AG04450 (cell line): ENCODE measurements at places on chromosomes 6 and 20. TPM values are rescaled to one million over a fixed set of nuclear protein-coding genes. Genes with fewer than 3 reads are reported as not detected.

DNA sequence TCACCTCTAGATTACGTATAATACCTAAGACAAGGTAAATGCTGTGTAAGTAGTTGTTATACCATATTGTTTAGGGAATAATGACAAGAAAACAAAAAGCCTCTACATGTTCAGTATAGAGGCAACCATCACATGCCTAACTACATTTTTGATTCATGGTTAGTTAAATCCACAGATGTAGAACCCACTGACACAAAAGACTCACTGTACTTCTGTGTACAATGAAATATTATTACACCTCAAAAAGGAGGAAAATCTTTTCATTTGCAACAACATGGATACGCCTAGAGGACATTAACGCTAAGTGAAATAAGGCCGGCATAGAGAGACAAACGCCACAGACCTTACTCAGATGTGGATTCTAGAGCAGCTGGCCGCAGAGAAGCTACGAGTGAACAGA, 50.5 kb downstream of the NINL start:
- no peak for DNase-seq

DNA sequence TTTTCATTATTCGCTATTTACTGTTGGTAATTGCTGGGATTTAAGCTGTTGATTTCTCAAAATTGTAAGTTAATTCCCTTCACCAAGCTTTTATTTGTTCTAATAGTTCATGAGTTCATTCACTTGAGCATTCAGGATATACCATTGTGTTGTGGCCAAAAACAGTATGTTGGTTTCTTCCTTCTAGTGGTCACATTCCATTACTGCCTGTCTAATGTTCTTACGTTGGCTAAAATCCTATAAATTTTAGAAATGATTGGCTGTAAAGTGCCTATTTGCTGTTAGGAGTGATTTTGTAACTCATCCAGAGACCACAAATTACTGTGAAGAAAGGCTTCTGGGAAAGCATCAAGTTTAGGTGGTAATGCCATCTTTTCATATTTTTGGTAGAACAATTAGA, 76.3 kb downstream of the FARS2 start:
- DNase-seq, result no peak

SNHG17 gene
- 14.4 and 18.5 TPM in 2 replicates for polyA plus RNA-seq

DNA sequence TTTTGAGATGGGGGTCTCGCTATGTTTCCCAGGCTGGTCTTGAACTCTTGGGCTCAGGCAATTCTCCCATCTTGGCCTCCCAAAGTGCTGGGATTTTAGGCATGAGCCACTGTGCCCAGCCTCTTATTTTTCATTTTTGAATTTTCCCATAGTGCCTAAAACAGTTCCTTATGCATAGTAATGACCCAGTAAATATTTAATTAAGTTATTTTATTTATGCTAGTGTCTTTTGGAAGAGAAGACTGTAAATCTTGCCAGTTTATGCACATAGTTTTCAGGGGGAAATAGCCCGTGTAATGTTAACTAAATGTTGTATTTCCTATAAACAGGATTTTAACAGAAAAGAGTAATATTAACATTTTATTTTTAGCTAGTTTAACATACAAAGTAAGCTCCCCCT, 60.3 kb downstream of the AFG1L start:
- DNase-seq, result no peak

PCED1A gene
- 17.5 and 19.7 TPM in 2 replicates for polyA plus RNA-seq

- no peak for DNase-seq
These were observed 13.9 kb upstream of the TSHZ2 start for GRCh38 chr20:52958211-52958610.

DNA sequence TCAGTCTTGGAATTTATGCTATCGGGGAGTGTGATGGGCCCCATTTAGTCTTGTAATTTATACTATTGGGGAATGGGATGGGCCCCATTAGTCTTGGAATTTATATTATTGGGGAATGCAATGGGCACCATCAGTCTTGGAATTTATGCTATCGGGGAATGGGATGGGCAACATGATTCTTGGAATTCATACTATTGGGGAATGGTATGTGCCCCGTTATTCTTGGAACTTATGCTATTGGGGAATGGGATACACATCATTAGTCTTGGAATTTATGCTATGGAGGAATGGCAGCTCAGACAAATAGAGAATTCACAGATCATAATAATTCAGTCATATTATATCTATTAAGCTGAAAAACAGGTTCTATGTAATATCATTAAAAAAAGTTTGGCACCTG, 300.3 kb downstream of the SMOC2 start:
- DNase-seq, result no peak

SMPDL3A gene
- polyA plus RNA-seq, result 84.4 and 105 TPM in 2 replicates

DNA sequence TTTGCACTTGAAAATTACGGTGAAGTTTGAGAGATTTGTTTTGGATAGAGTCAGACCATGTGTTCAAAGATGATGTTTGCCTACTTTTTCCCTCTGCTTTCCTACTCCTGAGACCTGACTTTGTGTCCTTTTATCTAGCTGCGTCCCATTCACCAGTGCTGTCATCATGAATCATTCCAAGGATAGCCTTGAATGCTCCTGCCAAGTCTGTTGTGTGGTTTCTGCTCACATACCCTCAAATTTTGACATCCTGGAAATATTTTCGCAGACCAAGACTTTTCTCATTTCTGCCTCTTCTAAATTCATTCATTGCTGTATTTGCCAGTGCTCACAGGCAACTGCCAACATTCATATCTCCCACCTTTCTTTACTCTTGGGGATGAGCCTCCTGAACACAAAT, 175.9 kb upstream of the SCGN start:
- DNase-seq, result no peak

GABBR1 gene
- 14.6 and 16.5 TPM in 2 replicates for polyA plus RNA-seq

- DNase-seq, result no peak
These were observed 666 bp downstream of the TPD52L1 start for GRCh38 chr6:125154118-125154760.

GRCh38 chr6:157322792-157323254, 496 bp downstream of the TMEM242 start:
- no peak for DNase-seq

DNA sequence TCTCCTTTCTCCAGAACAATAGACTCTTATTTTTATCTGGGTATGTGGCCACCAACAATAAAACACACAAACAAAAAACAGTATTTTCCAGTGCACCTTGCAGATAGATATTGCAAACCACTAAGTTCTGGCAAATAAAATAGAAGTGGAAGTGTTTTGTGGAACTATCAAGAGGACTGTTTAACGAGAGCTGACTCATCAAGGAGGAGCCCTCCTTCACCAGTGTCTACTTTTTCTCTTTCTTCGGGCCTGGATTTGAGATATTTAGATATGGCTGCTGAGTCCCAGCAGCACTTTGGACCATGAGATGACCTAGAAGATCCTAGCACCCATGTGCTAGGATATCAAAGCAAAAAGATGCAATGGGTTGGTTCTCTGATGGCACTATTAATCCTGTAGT, 154.7 kb downstream of the AIG1 start:
- no peak for DNase-seq

HLA-DOB gene
- polyA plus RNA-seq, result not detected in 2 replicates

DNA sequence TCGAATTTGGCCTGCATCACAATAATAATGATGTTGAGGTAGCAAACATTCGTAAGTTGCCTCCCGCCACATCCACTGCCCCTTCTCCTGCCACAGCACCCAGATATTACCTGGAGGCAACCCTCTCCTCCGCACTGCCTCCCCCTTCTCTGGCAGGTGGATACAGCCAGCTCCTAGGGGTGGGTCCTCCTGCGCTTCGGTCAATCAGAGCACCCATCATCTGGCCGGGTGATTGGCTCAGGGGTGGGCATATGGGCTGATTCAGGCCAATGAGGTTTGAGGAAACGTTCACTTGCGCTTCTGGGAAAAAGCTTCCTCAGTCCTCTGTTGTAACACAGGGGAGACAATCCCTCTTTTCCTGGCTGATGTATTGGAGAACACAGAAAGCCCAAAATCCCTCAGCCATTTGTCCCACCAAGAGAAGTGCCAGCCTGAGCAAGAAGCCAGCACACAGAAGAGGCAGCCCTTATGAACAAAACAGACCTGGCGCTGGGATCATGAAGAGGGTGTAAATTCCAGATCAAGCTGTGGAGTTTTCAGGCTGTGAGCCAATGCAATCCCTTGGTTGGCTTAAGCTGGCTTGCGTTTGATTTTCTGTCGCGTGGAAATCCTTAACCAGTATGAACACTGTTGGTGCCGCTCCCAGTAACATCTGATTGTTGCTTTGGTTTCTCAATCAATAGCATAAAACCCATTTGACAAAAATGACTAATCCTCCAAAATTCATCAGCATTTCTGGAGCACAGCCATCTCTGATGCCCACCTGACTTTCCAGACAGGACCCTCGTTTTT, 82.2 kb downstream of the PRDM1 start:
- DNase-seq, result no peak

- DNase-seq, result no peak
These were observed 95.1 kb upstream of the PTPN1 start for GRCh38 chr20:50415021-50415515.

- no peak for DNase-seq
These were observed 191.3 kb upstream of the FOXA2 start for GRCh38 chr20:22775671-22776139.

- DNase-seq, result no peak
These were observed 54.3 kb upstream of the BACH2 start for GRCh38 chr6:90350689-90351554.

ELOVL4 gene
- 2.5 and 3.3 TPM in 2 replicates for polyA plus RNA-seq

DNA sequence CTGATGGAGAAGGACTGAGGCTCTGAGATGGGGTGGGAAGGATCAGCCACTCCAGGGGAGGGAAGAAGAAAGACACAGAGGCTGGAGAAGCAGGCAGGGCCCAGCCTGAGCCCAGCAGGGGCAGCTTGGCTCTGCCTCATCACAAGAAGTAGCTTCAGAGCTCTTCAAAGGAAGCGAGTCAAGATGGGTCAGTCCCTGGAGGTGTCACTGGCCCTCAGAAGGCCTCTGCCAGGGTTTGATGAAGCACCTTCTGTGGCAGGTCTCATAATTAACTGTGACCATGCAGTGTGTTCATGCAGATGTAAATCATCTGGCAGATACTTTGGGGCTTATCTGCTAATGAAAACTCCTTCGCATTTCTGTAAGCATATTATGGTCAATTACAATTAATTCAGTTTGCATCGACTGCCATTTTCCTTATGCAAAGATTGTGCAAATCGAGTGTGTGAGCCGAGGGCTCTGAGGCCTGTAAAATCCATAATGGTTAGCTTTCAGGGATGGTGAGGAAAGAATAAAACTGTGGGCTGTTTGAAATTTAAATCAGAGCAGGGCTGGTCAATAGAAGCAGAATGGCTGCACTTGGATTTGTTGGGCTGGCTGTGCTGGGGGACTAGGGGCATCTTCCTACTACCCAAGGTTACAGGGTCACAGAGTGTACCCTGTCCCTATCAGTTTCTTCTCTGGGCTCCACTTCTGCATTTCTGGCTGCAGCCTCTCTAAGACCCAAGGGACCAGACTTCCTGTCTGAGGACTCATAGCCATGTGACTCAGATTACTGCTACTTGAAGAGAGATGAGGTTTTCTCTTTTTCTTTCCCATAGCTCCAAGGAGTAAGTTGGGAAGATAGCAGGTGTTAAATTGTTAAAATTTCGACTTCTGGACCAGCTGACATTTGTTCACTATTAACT, 376.6 kb downstream of the DHX35 start:
- DNase-seq, result no peak

DNA sequence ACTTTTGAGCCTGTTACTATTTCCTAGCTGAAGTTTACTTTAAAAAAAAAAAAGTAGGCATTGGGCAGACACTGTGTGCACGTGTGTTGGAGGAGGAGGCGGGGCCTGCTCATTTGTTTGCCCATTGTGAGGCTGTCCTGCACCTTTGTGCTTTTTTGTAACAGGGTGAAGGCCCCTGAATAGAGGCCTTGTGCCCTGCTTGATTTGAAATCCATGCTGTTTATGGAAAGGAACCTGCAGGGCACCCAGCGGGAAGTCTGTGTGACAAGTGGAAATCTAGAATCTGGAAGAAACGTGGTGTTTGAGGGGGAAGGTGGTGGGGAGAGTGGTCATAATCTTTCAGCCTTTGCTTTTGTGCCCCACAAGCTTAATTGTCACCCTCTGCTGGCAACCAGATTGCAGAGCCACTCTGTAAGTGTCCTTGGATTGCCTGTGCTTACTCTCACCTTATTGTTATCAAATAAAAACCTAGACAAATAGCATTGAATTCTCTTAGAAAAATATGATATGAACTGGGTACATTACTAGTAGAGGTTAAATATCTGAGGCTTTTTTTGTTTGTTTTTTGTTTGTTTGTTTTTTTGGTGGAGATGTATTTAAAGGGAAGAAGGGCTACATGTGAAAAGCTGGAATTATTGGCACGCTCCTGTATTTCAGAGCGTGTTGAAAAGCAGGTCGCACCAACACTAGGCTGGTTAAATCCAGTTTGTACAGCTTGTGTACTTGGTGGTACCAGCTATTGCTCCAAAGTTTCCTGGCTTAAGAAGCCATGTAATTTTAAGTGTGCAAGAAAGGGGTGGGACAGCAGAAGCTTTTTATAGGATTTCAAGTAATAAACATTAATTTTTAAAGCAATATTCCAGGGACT, 156.3 kb downstream of the ARID1B start:
- DNase-seq, result no peak

EYS gene
- polyA plus RNA-seq, result 0.14 TPM in 1 of 2 replicates, not detected in the other

ANGPT4 gene
- not detected in 2 replicates for polyA plus RNA-seq

GRCh38 chr6:4128748-4129147, 6.6 kb downstream of the ECI2 start:
- DNase-seq, result no peak

MATN4 gene
- polyA plus RNA-seq, result 0.04 TPM in 1 of 2 replicates, not detected in the other

BTN1A1 gene
- polyA plus RNA-seq, result 0.04 TPM in 1 of 2 replicates, not detected in the other

DNA sequence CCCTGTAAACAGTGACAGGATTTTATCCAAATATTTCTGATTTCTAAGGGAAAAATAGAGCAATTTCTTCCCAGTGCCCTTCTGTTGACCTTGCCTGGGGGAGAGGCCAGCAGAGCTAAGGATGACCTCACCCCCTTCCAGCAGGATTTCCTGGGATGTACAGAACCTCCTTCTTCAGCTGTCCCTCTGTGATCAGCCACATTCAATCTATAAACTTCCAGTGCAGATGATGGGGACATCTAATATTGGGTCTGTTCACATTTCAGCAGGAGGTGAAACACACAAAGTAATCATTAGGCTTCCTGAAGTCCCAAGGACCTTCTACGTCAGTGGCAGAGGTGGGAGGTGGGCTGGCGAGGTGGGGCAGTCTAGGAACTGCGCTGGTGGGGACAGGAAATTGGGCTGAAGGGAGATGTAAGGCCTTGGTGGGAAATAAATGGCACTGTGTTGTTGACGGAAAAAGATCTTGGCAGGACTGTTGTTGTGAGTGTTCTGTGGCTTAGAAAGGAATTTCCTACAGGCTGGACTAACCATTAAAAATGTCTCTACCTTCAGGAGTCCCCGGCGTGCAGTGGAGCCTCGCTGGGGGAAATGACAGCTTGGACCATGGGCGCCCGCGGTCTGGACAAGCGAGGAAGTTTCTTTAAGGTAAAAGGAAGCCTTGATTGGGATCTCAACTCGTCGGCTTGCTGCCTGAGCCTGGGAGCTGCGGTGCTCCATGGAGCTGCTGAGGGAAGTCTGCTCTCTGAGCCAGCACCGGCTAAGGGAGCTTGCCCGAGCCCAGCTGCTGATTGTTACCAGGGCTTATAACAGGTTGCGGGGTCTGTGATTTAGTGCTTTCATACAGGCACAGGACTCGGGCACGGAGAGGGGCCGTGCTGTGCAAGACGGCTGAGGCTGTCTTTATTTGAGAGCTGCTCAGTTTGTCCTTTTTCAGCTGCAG, 127.9 kb upstream of the NAA20 start:
- peak; percentile 29 for DNase-seq

GRCh38 chr20:4267242-4267641, 251.9 kb upstream of the RNF24 start:
- DNase-seq, result no peak
